Stimulated activated CD8-positive, alpha-beta memory T cell treated with anti-CD3 and anti-CD28 coated beads, Interleukin-4, amount 100 ng/mL, for 1 hour (primary cell): ENCODE measurements at places on chromosomes 7 and 10.

DNA sequence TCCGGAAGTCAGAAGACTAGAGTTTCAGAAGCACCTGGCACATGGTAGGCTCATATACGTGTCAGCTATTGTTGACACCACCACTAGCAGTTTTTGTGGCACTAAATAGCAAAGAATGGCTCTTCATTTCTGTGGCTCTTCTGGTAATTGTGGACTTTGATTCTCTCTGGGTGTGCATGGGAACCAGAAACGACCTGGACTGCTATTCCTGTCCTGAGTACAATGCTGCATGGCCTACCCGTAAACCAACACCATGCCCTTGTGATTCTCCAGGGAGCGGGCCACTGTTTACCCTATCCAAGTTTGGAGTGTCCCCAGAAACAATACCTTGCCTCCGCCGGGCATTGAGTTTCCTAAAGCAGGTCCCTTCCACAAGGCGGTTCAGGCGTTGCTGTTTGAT, 162.9 kb upstream of the AOAH start:
- no peak for DNase-seq

- DNase-seq: no peak
Measured at GRCh38 chr10:106618646-106619045, 545.9 kb downstream of the SORCS1 start.

- no peak for DNase-seq
Measured at GRCh38 chr10:133160826-133161471, 930 bp downstream of the KNDC1 start.

- no peak for DNase-seq
Measured at GRCh38 chr7:98266840-98267239, 14.6 kb upstream of the BRI3 start.

GRCh38 chr10:99431190-99431760, 851 bp upstream of the GOT1 start:
- no peak for DNase-seq

DNA sequence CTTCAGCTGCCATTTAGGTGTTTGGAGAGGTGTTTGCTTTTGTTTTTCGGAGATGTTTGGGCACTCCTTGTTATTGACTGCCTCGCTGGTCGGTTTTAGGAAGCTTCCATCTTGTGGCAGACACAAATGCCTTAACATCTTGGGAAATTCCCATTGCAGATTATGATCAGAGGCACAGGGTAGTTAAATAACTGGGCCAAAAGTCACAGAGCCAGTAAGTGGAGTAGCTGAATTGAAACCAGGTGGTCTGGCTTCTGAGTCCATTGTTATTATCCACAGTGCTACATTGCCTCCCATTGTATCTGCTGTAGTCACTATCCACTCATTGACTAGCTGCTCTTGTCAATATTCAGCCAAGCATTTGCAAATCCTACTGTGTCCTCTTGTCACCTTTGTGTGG, 138.2 kb upstream of the PLPP4 start:
- DNase-seq: no peak

GRCh38 chr7:150784120-150784736, 15.9 kb downstream of the TMEM176B start:
- DNase-seq: no peak

DNA sequence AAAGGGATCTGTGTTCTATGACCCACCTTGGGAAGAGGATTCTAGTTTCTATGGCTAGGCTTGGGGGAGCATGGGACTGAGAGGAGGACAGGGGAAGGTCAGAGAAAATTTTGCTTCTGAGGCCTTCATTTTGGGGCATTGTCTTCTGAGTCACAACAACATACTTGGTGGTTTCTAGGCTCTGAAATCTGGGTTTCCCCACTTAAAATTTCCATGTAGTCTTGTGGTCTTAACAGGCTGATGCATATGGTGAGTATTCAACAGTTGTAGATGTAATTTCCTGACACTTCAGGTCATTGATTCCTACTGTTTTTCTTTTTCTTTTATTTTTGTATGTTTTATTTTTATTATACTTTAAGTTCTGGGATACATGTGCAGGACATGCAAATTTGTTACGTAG, 88.5 kb downstream of the ANKRD7 start:
- DNase-seq: no peak

DNA sequence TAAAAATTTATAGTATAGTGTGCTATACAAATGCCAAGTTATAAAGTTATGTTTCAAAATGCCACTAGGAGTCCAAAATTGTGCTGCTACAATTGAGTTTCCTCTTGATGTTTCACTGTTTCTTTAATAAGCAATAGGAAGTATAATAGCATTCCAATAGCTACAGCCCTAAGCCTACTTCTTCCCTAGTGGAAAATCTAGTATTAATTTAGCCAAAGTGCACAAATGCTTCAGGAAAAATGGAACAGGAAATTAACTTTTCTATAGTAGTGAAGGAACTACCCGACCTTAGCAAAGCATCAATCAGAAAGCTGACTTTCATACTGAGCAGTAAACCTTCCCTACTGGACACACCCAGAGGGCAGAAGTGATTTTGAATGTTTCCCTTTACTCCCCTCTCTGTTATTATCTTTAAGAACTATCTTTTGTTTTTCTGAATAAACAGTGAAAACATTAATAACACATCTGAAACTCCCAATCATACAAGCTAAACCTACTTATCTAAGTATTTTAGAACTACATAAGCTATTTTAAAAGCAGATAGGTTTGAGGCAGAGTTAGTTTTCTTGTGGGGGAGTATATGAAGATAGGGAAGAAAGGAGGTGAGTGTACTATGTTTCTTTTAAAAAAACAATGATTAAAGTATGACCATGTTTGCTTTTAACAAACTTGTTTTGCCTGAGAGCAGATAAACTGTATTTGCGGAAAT, 13.7 kb downstream of the CPED1 start:
- no peak for DNase-seq

GRCh38 chr10:14761372-14761771, 13.3 kb downstream of the FAM107B start:
- no peak for DNase-seq

DNA sequence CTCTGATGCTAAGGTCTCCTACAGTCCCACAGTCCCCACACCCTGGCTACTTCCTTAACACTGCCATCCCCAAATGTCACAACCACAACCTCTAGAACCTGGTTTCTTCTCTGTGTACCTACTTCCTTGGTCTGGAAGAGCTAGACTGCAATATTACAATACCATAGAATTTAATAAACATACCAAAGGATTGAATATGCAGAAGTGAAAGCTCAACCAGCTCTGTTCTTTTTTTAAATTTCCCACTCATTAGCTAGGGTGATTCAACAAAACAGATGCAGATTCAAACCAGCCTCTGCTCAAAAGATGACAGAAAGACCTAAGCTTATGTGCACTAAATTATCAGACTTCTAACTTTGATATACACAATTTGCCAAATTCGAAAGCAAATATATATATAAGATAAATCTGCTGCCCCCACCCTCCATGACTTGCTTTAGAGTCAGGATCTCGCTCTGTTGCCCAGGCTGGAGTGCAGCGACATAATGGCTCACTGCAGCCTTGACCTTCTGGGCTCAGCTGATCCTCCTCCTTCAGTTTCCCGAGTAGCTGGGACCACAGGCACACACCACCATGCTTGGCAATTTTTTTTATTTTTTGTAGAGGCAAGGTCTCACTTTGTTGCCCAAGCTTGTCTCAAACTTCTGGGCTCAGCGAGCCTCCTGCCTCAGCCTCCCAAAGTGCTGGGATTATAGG, 212.6 kb downstream of the CHCHD3 start:
- DNase-seq: no peak
